HL-60 (cell line): ENCODE measurements at places on chromosomes 1 and 21.

- DNase-seq = peak; percentile 74
Measured at GRCh38 chr1:9135073-9135836, 6.4 kb upstream of the GPR157 start.

- no peak for DNase-seq
Measured at GRCh38 chr1:184025242-184025675, 12.3 kb downstream of the COLGALT2 start.

- no peak for DNase-seq
Measured at GRCh38 chr1:116486424-116486823, 84.4 kb downstream of the CD58 start.

DNA sequence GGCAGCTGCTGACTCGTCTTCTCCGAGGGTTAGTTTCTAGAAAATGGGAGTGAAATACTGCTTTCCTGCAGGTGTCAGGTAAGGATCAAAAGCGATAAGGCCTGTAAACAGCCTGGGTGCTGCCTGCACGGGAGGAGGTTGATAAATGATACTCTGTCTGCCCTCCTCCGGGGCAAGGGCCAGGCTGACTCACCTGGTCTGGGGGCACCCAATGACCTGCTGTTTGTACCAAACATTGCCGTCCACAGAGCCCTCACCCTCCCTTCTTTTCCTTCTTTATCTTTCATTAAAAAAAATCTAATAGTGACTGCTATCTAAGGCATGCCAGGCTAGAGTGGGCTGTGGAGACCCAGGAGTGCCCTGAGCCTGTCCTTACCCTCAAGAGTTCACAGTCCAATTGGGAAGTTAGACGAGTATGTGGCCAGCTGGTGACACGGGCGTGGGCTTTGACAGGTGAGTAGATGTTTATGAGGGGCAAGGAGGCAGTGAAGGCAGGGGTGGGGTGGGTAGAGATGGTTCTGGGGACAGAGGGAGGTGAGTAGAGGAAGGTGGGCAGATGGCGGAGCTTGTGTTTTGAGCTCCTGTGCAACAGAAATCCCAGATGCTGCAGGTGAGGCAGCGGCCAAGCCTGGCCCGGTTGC is 16.2 kb downstream of the EDN2 start:
- no peak for DNase-seq

- no peak for DNase-seq
Measured at GRCh38 chr1:199399996-199400724, 627.4 kb upstream of the NR5A2 start.

GRCh38 chr1:230069796-230070195 is 2.8 kb downstream of the GALNT2 start:
- DNase-seq = no peak

- DNase-seq = no peak
Measured at GRCh38 chr1:112935461-112936111, 20.4 kb downstream of the SLC16A1 start.

DNA sequence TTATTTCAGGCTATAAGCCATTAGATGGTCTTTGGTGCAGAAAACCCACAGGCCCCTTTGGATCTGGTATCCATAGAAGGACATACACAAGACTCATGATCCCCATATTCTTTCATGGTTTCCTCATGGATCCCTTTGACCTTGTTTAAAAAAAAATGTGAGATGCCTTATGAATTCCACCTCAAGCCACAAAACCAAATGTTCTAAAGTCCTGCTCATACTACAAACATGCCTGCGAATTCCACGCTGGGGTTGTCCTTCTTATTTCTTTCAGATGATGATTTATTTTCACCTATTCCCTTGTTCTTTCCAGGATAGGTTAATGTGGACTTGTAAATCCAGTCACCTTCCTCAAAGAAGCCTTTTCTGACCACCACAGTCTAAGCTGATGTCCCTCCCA is 256.9 kb upstream of the DPYD start:
- no peak for DNase-seq

- no peak for DNase-seq
Measured at GRCh38 chr1:3816331-3817137, 20.2 kb upstream of the LRRC47 start.
